ENCODE measurements at places on chromosomes 7 and 10. TPM values are rescaled to one million over a fixed set of nuclear protein-coding genes. Genes with fewer than 3 reads are reported as not detected.
A peak's percentile ranks its signal among the peaks of the same experiment; 100 is the strongest.

DNA sequence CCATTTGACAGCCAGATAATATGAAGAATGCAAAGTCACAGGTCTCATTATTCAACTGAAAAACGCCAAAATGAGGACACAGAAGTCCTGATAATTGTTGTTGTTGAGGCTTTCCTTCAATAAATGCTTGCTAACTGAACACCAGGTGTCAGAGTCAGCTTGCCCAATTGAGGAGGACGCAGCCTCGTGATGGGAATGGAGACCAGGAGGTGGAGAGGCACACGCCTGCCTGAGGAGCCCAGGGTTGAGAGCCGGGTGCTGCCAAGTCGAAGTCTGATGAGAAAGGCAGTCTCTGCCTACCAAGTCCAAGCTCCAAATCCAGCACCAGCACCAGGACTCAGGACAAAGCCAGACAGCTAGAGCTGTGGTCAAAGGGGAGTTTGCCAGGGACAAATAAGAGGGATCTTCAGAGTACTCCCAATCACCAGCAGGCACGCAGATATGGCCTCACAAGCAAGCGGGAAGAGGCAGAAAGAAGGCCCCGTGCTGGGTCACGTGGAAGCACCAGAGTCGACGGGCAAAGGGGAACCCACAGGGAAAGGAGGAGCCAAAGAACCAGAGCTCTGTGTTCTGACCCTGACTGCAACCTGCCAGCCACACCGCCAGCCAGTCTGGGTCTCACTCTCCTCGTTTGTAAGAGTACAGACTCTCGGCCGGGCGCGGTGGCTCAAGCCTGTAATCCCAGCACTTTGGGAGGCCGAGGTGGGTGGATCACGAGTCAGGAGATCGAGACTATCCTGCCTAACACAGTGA is 47.6 kb downstream of the VOPP1 start:
- no peaks in the 10 kb centered on the region for H3K27me3 ChIP-seq
- H3K36me3 ChIP-seq, result peaks cover 7% of the 10 kb centered on the region
- peak overlapping the region; percentile 77 for H3K27ac ChIP-seq

Gene CYP3A7
- polyA plus RNA-seq, result not detected

GRCh38 chr7:34107276-34107675 is 201.9 kb downstream of the BMPER start:
- no peaks in the 10 kb centered on the region for H3K36me3 ChIP-seq
- no peak overlapping the region for H3K27ac ChIP-seq
- no peak overlapping the region for H3K4me3 ChIP-seq
- no peak for DNase-seq
- H3K27me3 ChIP-seq, result no peaks in the 10 kb centered on the region
- no peaks in the 10 kb centered on the region for H3K4me1 ChIP-seq

DNA sequence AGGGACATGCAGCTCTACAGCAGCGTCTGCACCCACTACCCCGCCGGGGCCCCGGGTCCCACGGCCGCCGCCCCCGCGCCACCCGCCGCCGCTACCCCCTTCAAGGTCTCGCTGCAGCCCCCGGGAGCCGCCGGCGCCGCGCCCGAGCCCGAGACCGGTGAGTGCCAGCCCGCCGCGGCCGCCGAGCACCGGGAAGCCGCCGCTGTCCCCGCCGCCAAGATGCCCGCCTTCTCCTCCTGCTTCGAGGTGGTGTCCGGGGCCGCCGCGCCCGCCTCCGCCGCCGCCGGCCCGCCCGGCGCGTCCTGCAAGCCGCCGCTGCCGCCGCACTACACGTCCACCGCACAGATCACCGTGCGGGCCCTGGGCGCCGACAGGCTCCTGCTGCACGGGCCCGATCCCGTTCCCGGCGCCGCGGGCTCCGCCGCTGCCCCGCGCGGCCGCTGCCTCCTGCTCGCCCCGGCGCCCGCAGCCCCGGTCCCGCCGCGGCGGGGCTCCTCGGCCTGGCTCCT is 631 bp downstream of the OTUD1 start:
- peak overlapping the region; percentile 66 for H3K4me3 ChIP-seq
- peak overlapping the region; percentile 99 for H3K27ac ChIP-seq
- H3K27me3 ChIP-seq, result no peaks in the 10 kb centered on the region
- H3K36me3 ChIP-seq, result peaks cover 16% of the 10 kb centered on the region
- peaks cover 40% of the 10 kb centered on the region for H3K4me1 ChIP-seq

DNA sequence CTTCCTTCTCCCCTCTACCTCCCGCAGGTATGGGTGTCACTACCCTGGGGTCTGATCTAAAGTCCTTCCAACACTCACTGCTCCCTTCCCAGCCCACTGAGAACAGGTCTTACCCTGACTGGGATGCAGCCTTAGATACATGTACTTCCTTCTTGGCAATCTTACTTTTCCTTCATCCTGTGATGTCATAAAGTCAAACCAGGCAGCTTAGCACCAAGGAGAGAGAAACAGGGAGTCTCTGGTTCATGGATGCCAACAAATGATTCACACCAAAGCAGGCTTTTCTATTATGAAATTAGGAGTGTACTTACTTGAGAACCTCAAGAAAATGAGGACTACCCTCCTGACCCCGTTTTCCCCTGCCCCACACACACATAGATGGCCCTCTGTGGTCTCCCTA is 111.0 kb upstream of the KMT2E start:
- no peaks in the 10 kb centered on the region for H3K4me1 ChIP-seq
- H3K36me3 ChIP-seq, result no peaks in the 10 kb centered on the region
- no peak overlapping the region for H3K4me3 ChIP-seq
- DNase-seq, result no peak
- H3K27ac ChIP-seq, result no peak overlapping the region
- H3K27me3 ChIP-seq, result peaks cover 4% of the 10 kb centered on the region

DNA sequence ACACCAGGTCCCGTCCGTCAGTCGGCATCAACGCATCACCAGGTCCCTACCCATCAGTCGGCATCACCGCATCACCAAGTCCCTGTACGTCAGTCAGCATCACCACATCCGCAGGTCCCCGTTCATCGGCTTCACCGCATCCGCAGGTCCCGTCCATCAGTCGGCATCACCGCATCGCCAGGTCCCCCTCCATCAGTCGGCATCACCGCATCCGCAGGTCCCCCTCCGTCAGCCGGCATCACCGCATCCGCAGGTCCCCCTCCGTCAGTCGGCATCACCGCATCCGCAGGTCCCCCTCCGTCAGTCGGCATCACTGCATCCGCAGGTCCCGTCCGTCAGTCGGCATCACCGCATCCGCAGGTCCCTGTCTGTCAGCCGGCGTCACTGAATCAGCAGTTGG is 55.1 kb downstream of the IGF2BP3 start:
- no peak overlapping the region for H3K4me3 ChIP-seq
- DNase-seq, result no peak
- H3K4me1 ChIP-seq, result no peaks in the 10 kb centered on the region
- no peaks in the 10 kb centered on the region for H3K36me3 ChIP-seq
- no peak overlapping the region for H3K27ac ChIP-seq
- no peaks in the 10 kb centered on the region for H3K27me3 ChIP-seq

GRCh38 chr7:151808400-151809145 is 68.3 kb downstream of the PRKAG2 start:
- DNase-seq, result peak; percentile 32
- H3K4me3 ChIP-seq, result no peak overlapping the region
- H3K4me1 ChIP-seq, result peaks cover 26% of the 10 kb centered on the region

- peaks cover 7% of the 10 kb centered on the region for H3K4me1 ChIP-seq
- no peak overlapping the region for H3K4me3 ChIP-seq
- no peaks in the 10 kb centered on the region for H3K36me3 ChIP-seq
- no peak for DNase-seq
- no peaks in the 10 kb centered on the region for H3K27me3 ChIP-seq
- no peak overlapping the region for H3K27ac ChIP-seq
Observed at GRCh38 chr7:33762151-33762910, 143.0 kb upstream of the BMPER start.

Gene MNX1
- not detected for polyA plus RNA-seq

DNA sequence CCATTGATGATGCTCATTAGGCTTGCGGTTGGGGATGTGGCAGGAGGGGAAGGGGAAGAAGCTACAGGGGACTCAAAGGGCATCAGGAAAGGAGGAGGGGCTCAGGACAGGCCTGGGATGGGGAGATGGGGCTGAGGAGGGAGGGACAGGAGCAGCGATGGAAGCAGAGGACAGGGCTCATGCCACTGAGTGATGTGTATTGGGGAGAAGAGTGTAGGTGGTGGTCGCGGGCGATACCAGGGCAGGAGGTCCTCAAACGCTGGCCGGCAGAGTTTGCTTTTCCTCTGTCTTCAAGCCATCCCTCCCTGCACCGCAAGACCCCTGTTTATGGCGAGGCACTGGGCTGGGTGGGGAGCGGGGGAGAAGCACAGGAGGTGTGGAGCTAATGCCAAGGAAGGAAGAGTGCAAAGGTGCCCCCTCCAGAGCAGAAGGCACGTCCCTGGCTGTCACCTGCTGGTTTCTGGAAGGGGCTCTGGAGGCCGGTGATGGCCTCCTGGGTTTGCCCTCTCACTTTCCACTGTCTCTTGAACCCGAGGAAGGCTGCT is 134.7 kb downstream of the SVIL start:
- no peak overlapping the region for H3K4me3 ChIP-seq
- DNase-seq, result no peak
- no peaks in the 10 kb centered on the region for H3K4me1 ChIP-seq
- peaks cover 48% of the 10 kb centered on the region for H3K36me3 ChIP-seq
- no peak overlapping the region for H3K27ac ChIP-seq

- peaks cover 3% of the 10 kb centered on the region for H3K27me3 ChIP-seq
- DNase-seq, result peak; percentile 84
Observed at GRCh38 chr7:22726345-22726906, 574 bp upstream of the IL6 start.

Gene SFTPA1
- polyA plus RNA-seq, result 1.4 TPM

DNA sequence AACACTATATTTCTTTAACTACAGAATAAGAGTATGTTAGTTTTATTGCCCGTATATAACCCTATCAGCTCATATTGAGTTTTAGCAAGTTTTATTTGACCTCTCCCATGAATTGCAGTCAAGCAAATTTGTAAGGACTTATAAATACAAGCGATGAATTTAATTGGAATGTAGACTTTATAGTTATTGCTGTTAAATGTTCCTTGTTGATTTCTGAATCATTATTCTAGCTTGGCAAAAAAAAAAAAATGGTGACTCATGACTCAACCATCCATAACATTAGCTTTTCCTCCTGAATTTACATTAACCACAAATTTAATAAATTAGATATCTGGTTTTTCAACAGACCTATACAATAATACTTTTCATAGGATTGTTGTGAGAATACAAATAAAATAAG is 334.0 kb upstream of the LRRTM3 start:
- no peak for DNase-seq
- H3K36me3 ChIP-seq, result no peaks in the 10 kb centered on the region
- H3K27ac ChIP-seq, result no peak overlapping the region
- no peaks in the 10 kb centered on the region for H3K4me1 ChIP-seq
- H3K4me3 ChIP-seq, result no peak overlapping the region
- no peaks in the 10 kb centered on the region for H3K27me3 ChIP-seq

DNA sequence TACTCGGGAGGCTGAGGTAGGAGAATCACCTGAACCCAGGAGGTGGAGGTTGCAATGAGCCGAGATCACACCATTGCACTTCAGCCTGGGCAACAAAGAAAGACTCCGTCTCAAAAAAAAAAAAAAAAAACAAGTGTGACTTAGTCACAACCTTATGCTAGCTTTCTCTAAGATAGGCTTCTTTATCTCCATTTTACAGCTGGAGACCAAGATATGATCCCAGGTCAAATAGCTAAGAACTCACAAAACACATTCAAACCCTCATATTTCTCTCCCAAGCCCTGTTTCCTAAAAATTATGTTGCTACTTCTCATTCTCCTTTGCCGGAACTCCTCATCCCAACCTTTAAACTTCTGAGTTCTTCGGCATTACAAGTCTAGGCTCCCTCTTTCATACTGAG is 13.0 kb upstream of the DHTKD1 start:
- no peak overlapping the region for H3K27ac ChIP-seq
- DNase-seq, result no peak
- H3K4me1 ChIP-seq, result no peaks in the 10 kb centered on the region
- H3K27me3 ChIP-seq, result no peaks in the 10 kb centered on the region
- H3K4me3 ChIP-seq, result no peak overlapping the region
- H3K36me3 ChIP-seq, result no peaks in the 10 kb centered on the region

DNA sequence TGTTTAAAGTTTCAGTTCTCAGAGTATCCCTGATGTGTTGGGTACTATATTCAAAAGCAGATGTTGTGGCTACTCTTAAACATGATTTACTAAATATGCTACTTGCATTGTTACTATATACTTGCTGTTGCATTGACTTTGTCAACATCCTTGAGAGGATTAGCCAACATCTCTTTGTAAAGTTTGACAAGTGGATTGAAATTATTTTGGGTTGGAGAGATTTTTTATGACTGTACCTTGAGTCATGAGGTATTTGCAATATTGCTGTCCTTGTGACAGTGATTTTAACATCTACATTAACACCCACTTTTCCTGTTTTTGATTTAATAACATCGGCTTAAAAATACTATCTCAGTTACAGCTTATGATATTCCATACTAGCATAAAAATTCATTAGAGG is 31.9 kb downstream of the MRC1 start:
- no peaks in the 10 kb centered on the region for H3K27me3 ChIP-seq
- H3K36me3 ChIP-seq, result peaks cover 4% of the 10 kb centered on the region
- H3K27ac ChIP-seq, result no peak overlapping the region
- no peak for DNase-seq
- H3K4me3 ChIP-seq, result no peak overlapping the region
- peaks cover 7% of the 10 kb centered on the region for H3K4me1 ChIP-seq

Gene ZNF727
- polyA plus RNA-seq, result 0.26 TPM

GRCh38 chr10:99316374-99316773 is 12.8 kb upstream of the CNNM1 start:
- H3K4me1 ChIP-seq, result no peaks in the 10 kb centered on the region
- peaks cover 6% of the 10 kb centered on the region for H3K27me3 ChIP-seq
- H3K36me3 ChIP-seq, result no peaks in the 10 kb centered on the region
- no peak overlapping the region for H3K27ac ChIP-seq
- H3K4me3 ChIP-seq, result no peak overlapping the region
- DNase-seq, result no peak

DNA sequence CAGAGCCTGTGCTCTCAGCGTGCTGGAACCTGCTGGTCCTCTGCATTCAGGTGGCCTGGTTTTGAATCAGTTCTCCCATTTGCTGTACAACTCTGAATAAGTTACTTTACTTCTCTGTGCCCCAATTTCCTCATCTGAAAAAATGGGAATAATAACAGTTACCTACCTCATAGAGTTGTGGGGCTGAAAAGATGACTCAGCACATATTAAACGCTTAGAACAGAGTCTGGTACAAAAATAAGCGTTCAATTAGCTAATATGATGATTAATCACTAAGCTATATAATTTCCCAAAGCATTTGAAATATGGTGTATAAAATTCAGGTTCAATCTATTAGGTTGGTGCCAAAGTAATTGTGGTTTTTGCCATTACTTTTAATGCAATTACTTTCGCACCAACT is 259.1 kb downstream of the PRPF18 start:
- H3K4me1 ChIP-seq, result peaks cover 14% of the 10 kb centered on the region
- no peak for DNase-seq
- H3K27me3 ChIP-seq, result no peaks in the 10 kb centered on the region
- H3K27ac ChIP-seq, result no peak overlapping the region
- H3K36me3 ChIP-seq, result no peaks in the 10 kb centered on the region
- H3K4me3 ChIP-seq, result no peak overlapping the region

Data from spleen (tissue), 13 donors.